ENCODE measurements at places on chromosomes 1 and 21.

GRCh38 chr1:89394851-89395250, 31.0 kb downstream of the GBP6 start:
- DNase-seq: no peak

GRCh38 chr1:11521582-11522399, 42.8 kb downstream of the DISP3 start:
- no peak for DNase-seq

DNA sequence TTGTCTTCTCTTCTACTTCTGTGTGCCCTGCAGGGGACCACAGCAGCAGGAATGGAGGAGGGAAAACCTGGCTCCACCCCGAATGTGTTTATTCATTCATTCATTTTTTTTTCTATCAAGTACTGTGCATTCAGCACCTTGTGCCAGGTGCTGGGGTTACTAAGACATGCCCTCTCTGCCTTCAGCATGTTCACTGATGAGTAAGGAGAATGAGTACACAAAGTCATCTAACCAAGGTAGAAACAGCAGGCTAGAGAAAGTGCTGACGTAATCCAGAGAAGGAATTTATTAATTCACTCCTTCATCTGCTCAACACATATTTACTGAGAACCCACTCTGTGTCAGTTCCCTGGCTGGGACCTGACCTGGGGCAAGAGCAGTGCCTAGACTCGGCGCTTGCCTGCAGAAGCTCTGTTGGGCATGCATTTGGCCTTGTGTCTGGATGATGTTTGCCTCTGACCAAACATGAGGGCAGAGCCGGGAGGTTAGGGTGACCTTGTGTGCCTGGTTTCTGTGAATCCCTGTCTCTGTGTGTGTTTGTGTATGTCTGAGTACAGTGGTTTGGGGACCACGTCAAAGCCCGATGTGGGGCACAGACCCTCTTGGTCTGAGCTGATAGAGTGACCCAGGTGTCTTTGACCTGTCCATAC, 3.3 kb upstream of the MYOG start:
- no peak for DNase-seq

GRCh38 chr21:33403786-33404585, 773 bp downstream of the IFNGR2 start:
- no peak for DNase-seq

- no peak for DNase-seq
Observed at GRCh38 chr1:113434081-113434873, 44.0 kb downstream of the MAGI3 start.

- DNase-seq: no peak
Observed at GRCh38 chr21:41673071-41673470, 93.8 kb downstream of the RIPK4 start.

- DNase-seq: no peak
Observed at GRCh38 chr1:234955107-234955731, 173.4 kb downstream of the TOMM20 start.

DNA sequence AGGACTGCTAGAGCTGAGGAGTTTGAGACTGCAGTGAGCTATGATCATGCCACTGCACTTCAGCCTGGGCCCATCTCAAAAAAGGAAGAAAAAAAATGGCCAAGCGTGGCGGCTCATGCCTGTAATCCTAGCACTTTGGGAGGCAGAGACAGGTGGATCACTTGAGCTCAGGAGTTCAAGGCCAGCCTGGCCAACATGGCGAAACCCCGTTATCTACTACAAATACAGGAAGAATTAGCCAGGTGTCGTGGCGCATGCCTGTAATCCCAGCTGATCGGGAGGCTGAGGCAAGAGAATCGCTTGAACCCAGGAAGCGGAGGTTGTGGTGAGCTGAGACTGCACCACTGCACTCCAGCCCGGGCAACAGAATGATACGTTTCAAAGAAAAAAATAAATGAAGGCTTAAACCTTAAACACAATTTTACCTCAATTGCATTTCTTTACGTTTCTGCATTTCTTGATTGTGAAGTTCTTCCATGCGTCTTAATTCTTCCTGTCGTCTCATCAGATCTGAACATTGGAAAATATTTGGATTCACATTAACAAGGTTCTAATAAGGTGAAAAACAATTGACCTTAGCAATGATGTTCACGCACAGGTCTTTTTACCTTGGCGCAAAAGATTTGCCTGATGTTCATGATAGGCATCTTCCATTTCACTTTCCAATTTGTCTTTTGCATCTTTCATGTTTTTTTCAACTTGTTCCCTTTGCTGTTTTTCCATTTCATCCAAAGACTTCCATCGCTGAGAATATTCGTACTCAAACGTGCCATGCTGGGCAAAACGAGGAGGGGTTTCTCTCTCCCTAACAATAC, 4.2 kb downstream of the SFPQ start:
- no peak for DNase-seq

DNA sequence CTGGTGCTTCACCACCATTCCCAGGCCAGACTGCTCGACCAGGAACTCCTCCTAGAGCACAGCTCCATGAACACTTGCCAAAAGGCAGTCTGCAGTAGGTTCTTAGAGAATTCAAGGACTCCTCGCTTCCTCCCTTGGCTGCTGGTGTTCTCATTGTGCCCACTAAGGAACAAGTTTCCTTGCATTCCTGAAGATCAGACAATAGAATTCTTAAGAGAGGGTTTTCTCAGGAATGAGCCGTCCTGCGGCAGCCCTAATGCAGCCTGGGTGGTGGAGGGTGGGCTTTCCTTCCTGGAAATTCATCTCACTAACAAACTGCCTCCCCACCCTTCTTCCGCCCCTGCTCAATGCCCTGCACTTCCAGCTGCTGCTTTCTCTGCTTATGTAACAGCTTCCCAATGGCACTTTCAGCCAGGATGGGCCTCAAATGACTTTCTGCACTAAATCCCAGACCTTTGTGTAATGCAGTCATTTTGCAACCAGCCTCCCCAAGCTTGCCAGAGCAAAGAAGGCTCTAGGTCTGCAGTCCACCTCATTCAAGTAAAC, 287.9 kb downstream of the PLPP3 start:
- no peak for DNase-seq

- DNase-seq: no peak
Observed at GRCh38 chr1:159780583-159781582, at the start of gene DUSP23. Gene DUSP23, plus strand, starts transcription at chr1:159780962. Its CDS starts 139 bp downstream, at chr1:159781101.

- DNase-seq: no peak
Observed at GRCh38 chr1:20884513-20884912, 97.4 kb upstream of the HP1BP3 start.

DNA sequence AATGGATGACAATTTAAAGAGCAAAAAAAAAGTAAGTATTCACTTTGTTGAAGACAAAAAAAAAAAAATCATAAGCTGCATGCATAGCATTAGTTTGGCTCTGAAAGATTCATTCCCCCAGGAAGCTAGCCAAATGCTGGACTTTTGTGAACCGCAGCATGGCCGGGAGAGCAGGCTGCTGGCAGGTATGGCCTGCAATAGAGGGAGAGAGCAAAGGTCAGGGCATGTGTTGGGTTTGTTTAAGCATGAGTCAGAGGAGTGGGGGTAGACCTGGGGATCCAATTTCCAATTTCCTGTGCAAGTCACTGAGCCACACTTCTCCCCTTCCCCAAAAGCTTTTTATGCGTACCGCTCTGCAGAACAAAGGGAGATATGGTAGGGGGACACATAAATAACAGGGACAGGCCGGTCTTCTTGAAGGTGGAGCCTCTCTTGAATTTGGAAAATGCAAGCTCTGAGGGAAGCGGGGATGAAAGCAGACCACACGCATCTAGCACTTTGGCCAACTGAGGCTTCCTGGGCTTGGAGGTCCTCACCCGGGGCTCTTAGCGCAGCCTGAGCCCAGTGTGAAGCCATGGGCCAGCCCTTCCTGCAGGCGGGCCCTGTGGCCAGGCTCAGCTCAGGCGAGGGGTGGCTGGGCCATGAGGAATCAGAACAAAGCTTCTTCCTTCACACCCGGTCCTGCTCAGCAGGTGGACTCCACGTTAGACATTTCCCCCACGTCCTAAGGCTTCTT, 171.1 kb downstream of the TOMM20 start:
- no peak for DNase-seq

GRCh38 chr1:164563721-164564360, 4.9 kb downstream of the PBX1 start:
- DNase-seq: no peak

GRCh38 chr1:117239467-117239866, 28.7 kb upstream of the VTCN1 start:
- no peak for DNase-seq

DNA sequence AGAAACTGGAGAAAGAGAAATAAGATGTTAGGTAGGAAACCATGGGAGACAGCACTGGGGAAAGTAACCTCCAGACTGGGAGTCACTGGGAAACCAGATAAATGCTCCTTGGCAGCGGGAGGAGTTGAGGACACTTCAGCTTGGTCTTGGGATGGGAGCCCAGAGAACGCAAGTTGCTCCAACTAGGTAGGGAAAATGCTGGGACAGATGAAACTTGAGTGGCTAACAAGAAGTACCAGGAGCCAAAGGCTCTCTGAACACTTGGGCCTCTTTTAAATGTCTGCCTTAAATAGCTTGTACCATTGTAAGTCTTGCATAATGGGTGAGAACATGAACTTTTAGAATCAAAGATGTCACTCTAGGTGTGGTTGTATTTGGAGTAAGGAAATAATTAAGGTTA, 3.0 kb downstream of the NMNAT1 start:
- no peak for DNase-seq

DNA sequence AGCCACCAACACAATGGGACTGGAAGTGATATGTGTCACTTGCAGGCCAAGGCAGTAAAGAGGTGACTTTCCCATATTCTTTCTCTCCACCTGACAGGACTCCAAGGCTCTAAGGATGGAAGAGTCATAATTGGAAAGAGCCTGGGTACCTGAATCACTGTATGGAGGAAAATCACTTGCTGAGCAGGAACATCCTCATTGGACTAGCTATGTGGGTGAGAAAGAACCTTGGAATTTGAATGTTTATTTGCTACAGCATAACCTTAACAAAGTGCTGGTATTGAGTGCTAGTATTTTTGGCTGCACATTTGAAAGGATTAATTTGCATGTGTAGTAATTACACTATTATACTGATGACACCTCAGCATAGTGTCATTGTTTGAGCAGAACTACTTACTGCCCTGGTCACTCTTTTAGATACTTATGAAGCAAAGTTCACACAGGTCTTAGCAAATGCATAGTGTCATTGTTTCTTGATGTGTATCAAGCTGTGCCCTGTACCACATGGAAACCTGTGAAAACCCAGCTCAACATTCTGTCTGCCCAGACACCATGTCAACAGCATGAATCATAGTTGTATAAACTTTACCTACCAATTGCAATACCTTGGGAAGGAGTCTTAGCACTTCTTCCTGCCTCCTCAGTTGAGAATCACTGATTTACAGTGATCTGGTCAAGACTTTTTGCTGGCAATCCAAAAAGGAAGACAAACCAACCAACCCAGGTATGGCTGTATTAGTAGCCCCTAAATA, 5.1 kb upstream of the S100A10 start:
- DNase-seq: no peak

DNA sequence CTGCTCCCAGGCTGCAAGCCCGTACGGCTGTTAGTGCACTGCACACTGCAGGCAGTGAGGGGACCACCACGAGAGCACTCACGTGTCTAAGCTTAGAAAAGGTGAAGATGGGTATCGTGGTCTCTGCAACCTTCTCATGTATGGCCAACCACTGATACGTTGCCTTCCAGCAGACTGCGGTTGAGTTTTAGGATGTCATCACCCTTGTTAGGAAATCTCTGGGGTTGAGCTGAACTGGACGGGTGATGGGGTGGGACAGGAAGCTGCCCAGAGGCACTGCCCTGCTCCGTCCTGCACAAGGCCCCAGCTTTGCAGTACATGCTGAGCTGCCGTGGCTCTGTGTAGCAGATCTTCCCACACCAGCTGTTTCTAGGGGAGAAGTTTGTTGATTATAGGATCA, 43.3 kb downstream of the FAAP20 start:
- no peak for DNase-seq

DNA sequence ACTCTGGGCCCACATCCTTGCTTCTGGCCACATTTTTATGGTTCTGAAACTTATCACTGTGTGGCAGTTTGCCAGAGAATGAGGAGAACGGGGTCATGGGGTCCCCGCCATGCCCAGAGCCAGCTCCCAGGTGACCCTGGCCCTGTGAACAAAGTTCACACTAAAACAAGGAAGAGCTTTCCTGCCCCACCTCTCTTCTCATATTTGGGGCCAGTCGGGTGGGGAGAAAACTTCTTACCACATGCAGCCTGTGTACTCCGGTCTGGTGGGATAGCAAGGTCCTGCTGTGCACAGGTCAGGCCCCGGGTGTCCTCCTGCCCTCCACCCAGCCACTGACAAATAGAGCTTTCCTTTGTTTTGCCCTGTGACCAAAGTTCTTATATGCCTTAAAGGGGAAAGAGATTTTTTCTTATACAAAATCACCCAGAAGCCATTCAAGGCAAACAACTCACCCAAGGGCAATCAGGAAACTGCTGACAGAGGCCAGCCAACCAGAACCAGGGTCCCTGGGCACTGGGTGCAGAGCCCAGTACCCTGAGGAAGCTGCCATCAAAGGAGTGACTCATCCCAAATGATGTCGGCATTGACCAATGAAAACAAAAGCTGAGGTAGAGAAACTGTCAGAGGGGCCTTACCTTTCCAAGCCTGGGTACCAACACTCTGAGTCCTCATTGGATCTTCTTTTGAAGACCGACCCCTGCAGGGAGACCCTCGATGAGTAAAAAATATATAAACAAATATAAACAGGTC, 53.6 kb downstream of the OLIG1 start:
- DNase-seq: no peak

DNA sequence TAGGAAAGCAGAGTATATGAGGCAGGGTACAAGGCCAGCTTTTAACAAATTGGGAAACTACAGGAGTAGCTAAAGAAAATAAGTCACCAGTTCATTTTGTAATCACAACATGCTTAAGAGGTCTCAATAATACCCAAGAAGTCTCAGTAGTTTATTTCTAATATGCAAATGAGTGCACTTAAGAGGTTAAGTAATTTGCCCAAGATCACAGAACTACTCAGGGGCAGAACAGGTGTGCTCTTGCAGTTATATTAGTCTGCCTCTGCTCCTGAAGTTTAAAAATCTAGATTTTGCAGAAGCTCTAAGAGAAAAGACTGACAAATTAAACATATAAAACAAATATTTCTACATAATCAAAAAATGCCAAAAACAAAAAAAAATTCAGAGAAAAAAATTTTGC, 6.9 kb downstream of the EPS15 start:
- DNase-seq: no peak

DNA sequence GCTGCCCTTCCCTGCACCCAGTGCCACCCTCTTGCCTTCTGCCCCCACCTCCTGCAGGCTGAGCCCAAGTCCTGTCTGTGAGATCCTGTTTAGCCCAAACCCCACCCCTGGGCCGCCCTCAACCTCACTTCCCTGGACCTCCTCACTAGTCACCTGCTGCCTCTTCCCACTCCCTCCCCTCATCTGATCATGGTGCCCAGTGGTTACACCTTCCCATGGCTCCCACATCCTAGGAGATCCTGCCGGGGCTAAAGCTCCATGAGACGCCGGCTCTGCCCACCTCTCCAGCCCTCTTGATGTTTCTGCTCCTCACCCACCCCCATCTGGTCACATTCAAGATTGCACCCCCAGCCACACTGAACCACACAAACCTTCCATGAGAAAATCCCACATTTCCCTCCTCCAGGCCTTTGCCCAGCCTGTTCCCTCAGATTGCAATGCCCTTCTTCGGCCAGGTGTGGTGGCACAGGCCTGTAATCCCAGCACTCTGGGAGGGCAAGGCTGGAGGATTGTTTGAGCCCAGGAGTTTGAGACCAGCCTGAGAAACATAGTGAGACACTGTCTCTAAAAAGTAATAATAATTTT, 17.0 kb downstream of the TTC39A start:
- no peak for DNase-seq
